ENCODE measurements at places on chromosomes 6 and 20.
A peak's percentile ranks its signal among the peaks of the same experiment; 100 is the strongest.

GRCh38 chr6:117553142-117553541 is 49.2 kb downstream of the GOPC start:
- DNase-seq, result no peak

- DNase-seq, result no peak
Observed at GRCh38 chr6:21586740-21587178, 6.8 kb upstream of the SOX4 start.

DNA sequence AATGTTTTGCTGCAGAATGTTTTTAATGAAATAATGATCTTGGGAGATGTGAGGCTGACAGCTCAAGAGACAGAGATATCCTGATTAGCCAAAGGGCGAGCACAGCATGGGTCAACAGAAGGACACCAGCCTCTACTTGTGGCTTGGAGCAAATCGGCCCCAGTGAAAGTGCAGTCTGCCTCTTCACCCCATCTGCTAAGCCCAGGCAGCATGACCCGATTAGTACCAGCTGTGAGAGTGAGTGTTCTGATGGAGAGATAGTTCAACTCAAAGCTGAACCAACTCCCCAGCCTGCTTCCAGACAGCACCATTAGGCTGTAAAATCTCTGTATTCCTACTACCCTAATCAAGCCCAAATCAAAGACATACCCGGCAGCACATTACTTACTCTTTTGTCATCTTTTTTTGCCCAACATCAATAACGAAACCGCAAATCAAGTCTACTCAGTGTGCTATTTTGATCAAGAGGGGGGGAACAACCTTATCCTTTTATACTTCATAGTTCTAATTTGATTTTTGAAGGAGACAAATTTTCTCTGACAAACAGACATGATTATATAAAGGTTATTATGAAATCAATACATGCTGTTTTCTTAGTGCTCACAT is 514.1 kb upstream of the NRSN1 start:
- DNase-seq, result no peak

- DNase-seq, result no peak
Observed at GRCh38 chr6:38796006-38796405, 80.9 kb downstream of the DNAH8 start.

DNA sequence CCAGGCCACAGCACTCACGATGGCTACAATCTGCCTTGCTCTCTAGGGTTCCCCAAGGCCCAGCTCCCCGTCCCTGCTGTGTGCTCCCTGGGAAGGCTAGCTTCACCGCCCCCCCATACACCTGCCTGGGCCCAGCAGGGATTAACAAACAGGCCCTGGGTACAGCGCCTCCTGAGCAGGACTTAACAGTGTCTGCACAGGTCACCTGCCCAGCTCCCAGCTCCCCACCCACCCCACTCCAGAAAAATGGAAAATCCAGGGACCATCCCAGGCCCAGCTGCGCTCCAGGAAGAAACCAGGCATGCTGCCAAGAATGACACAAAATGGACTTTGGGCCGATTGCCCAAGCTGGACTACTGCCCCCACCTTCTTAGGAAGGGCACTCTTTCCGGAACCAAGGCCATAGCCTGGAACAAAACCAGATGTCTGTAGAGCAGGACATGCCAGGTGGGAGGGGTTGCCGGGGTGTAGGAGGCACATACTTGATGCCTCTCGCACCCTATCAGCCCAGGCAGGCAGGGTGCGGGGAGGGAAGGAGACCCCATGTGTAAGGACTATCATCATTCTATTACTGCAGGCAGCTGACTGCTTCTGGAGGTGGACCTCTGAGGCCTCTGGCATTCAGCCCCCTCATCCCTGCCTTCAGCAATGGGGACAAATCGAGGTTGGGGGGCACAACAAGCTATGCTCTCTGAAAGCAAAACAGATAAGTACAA is 104.9 kb downstream of the SNX5 start:
- DNase-seq, result no peak

DNA sequence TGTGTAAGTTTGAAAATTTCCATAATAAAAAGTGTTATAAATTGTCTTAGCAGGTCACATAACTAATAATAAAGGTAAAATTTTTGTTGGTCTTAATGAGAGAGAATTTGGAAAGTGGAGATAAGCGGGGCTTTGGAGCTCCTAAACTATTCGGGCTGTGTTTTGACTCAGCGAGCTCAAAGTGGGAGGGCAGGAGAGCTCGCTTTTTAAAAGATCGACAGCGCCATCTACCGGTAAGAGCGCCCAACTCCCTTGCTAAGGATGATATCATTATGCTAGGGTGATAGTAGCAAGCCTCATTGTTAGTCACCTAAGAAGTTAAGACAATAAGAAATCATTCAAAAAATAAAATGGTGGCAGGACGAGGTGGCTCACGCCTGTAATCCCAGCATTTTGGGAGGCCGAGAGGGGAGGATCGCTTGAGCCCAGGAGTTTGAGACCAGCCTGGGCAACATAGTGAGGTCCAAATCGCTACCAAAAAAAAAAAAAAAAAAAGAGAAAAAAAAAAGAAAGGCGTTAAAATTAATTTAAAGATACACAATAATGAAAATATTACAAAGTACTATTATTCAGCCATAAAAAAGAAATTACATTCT is 24.8 kb downstream of the C6orf15 start:
- DNase-seq, result peak; percentile 79

GRCh38 chr6:140977403-140977802 is 1155.3 kb upstream of the GJE1 start:
- DNase-seq, result no peak

- DNase-seq, result no peak
Observed at GRCh38 chr6:143724876-143725275, 47.1 kb downstream of the PHACTR2 start.

GRCh38 chr20:63844511-63844991 is 13.5 kb upstream of the ZBTB46 start:
- DNase-seq, result no peak

DNA sequence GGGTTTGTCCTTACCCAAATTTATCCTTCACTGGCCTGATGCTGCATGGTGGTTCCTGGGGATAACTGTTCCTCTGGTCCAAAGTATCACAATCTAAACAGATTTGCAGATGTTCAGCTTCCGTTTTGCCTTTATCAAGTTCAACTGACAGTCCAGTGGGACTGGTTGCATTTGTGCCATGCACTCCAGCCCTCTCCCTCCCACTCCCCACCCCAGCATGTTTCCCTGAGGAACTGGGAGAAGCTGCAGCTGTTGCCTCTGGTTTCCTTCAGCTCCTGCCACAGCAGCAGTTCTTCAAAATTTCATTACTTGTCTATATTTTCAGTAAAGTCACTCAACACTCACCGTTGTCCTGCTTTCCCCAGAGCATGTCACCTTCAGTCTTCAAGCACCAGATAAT is 39.5 kb upstream of the KIF16B start:
- no peak for DNase-seq

DNA sequence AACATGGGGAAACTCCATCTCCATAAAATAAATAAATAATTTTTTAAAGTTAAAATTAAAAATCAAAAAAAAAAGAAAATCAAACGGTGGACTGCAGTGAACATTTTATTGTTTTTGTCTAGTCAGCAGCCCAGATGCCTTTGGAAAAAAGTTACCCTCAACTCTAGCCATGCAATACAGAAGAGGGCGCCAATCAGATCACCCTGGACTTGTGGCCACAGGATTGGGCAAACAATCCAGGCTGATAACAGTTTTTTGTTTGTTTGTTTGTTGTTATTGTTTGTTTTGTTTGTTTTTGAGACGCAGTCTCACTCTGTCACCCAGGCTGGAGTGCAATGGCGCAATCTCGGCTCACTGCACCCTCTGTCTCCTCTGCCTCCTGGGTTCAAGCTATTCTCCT is 30.5 kb upstream of the NELFCD start:
- DNase-seq, result no peak

- DNase-seq, result no peak
Observed at GRCh38 chr20:49916146-49917002, 1.0 kb upstream of the SPATA2 start.

DNA sequence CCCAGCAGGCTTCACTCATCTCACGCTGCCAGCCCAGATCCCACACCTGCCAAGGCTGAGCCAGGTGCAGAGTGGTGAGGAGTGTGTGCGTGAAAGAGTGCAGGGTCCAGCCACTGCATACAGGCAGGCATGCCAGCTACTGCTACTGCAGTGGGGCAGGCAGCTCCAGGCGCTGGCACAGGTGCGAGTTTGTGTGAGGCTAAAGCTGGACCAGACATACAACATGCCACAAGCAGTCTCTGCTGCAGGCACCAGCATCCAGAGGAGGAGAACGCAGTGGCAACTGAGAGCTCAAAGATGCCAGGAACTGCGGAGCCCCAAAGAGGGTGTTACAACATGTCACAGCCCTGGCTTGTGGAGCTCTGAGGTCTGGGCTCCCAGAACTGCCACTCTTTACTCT is 149.8 kb downstream of the EYS start:
- DNase-seq, result no peak

DNA sequence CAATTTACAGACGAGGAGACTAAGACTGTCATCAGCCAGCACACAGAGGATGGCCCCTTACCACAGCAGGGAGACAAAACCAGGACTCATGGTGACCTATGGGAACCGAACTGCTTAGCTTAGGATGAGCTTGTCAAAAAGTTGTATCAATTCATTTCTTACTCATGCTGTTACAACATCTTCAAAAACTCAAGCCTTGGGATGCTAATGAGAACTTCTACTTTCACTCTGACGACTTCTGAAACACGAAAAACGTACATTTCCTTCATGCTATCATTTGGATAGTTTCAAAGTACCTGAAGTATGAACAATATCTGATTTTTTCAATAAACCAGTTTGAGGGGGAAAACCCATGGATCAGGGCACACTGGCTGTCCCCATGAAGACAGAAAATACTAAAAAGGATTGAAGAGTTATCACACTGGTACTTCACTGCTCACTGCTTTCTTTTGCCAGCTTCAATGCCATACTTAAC is 31.9 kb downstream of the HIVEP2 start:
- DNase-seq, result no peak

GRCh38 chr6:31567531-31568370 is 4.3 kb upstream of the LTA start:
- no peak for DNase-seq

GRCh38 chr6:18395177-18395855 is 8.2 kb downstream of the RNF144B start:
- DNase-seq, result no peak

DNA sequence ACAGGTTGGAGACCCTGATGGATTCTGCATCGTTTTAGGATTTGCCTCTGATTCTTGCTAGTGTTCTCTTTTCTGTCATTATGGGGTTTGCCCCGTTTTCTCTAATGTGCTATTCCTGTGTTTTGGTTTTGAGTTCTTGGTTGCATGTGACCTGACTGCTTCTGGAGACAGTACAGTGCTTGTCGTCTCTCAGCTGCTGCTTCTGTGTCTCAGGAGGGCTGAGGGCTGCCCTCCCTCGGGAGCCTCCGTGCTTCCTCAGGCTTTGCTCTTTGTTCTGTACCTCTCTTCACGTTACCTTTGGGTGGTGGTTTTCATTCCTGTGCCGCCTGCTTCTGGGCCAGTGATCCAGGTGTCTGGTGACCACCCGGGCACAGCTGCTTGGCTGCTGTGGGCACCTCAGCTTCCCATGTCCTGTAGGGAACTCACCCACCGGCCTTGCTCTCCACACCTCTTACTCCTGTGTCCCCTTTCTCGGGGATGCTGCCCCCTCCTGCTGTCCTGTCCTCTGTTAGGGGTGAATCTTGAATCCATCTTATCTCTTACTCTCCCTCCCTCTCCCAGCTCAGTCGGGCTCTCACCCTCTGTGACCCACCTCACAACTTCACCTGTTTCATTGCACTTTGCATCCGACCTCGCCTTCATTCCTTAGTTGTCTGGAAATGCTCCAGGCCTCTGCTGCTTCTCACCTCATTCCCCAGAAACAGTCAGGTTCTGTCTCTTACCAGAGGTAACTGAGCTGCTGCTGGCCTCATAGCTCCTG is 33.2 kb downstream of the PANK2 start:
- DNase-seq, result no peak

GRCh38 chr6:164337024-164337924 is 922.8 kb downstream of the QKI start:
- DNase-seq, result no peak

- DNase-seq, result no peak
Observed at GRCh38 chr6:169979873-169980432, 228.5 kb downstream of the ERMARD start.

DNA sequence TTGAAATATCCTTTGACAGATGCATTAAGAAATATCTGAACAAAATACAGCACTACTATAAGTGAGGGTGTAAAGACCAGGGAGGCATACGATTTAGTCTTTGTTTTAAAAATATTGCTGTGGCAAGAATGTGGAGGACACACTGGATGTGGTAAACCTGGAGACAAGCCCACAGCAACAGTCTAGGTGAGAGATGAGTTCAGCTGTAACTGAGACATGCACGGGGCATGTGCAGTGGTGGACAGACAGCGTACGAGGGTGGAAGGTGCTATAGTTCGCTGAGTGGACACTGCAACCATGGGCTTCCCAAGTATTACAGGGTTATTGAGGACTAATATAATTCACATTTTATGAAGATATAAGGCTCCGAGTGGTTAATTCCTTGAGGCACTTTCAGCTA is 1.8 kb downstream of the NANP start:
- DNase-seq, result no peak

DNA sequence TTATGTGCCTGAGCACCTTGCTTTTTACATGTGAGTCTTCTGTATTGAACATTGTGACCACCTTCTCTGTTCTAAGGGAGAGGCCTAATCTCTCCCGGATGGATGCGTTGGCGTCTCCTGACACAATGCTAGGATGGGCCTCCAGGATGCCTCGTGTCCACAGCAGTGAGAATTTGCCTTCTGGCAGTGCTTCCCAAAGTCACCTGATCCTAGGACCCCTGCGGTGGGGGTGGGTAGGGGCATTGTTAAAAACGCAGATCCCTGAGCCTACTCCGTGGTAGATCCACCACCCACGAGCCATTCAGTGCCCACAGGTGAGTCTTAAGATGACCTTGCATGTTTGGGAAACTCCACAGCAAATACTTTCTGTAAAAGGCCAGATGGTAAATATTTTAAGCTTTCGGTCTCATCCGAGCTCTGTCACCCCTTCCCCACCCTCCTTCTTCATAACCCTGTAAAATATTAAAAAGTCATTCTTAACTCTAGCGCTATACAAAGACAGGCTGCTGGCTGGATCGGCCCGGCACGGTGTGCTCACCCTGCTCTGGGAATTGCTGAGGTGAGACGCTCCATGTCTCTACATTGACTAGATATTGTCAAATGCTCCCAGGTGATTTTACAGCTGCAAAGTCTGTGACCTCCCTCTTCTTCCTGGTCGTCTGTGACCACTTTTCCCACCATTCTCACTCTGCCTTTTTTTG is 106.7 kb upstream of the IYD start:
- DNase-seq, result no peak

DNA sequence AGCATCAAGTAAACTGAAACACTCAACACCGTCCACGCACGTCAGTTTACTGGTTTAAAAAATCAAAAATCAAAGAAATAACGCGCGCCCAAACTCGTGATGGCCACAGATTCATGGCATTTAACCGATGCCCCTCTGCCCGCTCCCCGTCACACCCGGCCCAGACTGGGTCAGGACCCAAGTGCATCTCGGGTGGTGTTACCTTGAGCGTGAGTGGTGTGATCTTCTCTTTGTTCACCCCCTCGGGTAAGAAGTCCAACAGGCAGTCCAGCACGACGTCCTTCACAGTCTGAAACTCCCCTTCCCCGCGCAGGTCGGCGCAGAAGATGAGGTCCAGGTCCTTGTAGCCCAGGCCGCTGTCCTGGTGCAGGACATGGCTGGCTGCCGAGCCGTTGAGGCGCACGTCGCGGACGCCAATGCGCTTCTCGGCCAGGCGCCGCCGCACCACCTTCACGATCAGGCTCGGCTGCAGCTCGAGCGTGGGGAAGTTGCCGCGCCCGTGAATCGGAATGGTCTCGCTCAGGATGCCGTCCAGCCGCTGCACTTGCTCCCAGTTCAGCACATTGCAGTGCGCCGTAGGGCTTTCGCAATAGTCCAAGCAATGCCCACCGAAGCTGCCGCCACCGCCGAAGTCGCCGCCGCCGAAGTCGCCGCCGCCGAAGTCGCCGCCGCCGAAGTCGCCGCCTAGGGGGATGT is 945 bp downstream of the TENT5A start:
- DNase-seq, result peak; percentile 2
